ENCODE measurements at places on chromosomes 2 and 18.

- no peak for DNase-seq
Measured at GRCh38 chr2:228689053-228689452, 507.6 kb upstream of the SPHKAP start.

- DNase-seq = no peak
Measured at GRCh38 chr18:36157441-36157840, 27.7 kb downstream of the ELP2 start.

GRCh38 chr18:58592223-58593214 lies 36.4 kb downstream of the ALPK2 start:
- DNase-seq = no peak

DNA sequence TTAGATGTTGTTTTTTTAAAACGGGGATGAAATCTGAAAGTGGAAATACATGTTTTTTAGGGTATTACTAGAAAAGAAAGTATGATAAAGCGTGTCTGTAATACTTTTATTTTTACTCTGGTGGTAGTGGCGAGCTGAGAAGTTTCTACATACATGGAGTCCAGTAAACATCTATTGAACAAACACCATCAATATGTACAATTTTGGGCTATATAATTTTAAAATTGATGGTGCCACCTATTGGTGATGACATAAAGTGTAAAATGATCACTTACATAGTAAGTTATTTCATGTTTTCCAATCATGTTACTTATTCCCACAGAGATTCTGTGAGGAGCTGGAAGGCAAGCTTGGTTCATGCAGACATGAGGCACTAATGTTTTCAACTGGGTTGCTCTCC lies 31.5 kb upstream of the NFE2L2 start:
- no peak for DNase-seq

- DNase-seq = no peak
Measured at GRCh38 chr18:41767960-41768359, 187.1 kb upstream of the PIK3C3 start.

Measured in CD4-positive, alpha-beta T cell treated with Interleukin-15 for 1 hour (primary cell).